Cerebellar cortex (tissue), 1 donor: ENCODE measurements at places on chromosomes 12 and 14.

GRCh38 chr12:43578782-43579181, 26.8 kb upstream of the ADAMTS20 start:
- DNase-seq = no peak

- no peak for DNase-seq
Measured at GRCh38 chr14:68663385-68664076, 129.3 kb downstream of the ZFP36L1 start.

- no peak for DNase-seq
Measured at GRCh38 chr12:21678959-21679358, 21.3 kb upstream of the LDHB start.

GRCh38 chr14:103846543-103847450, 578 bp downstream of the PPP1R13B start:
- peak; percentile 53 for DNase-seq

- peak; percentile 27 for DNase-seq
Measured at GRCh38 chr12:121579190-121579791, 1.5 kb downstream of the KDM2B start.

GRCh38 chr14:23434488-23435222, 805 bp downstream of the MYH7 start:
- DNase-seq = no peak

DNA sequence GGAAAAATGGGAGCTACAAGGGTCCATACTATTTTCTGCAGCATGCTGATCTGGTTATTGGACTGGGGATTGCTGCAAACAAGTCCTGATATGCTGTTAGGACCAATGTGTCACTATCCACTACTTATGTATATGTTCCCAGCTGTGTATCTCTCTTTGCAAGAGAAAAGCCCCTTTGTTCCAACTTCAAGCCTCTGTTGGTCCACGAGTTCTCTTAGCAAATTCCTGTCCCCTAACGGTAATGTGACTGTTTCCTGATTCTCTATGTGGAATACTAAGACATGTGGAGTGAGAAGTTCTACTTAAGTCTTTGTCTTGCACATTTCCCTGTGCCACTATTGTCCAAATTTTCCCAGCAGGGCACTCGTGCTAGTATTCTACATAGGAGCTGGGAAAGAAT, 557.7 kb downstream of the FSCB start:
- DNase-seq = no peak

GRCh38 chr12:54228471-54228870, 39.7 kb upstream of the SMUG1 start:
- DNase-seq = peak; percentile 39

DNA sequence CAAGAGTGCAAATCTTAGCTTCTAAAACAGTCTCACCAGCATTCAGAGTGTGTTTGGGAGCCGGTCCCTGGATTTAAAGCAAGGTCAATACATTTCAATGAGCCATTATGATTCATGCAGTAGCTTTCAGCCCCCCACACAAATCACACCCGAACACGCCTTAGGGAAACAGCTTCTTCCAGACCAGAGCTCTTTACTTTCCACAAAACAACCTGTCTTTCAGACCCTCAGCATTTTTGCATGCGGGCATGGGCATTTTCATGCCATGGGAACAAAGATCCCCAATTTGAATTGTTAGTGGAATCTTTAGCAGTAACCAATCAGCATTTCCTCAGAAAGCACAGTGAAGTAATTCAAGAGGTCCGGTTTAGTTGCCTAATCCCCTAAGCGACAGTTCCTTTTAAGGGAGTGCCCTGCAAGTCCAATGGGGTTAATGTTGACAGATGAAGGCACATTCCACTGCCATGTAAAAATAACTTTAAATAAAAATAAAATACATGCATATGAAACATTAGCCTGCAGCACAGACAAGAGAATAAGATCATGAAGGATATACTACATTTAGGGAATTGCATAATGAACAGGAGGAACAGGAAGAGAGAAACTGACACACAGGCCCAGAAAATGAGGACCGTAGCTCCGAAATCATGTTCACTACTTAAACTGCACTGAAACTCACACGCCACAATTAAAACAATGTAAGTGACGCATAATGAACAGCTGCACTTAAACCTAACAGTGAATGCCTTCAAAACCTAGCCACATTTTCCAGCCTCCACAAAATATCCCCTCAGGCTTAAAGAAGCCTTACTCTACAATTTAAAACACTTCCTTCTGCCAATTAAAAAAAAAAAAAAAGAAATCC, 4.0 kb downstream of the VPS37B start:
- no peak for DNase-seq

DNA sequence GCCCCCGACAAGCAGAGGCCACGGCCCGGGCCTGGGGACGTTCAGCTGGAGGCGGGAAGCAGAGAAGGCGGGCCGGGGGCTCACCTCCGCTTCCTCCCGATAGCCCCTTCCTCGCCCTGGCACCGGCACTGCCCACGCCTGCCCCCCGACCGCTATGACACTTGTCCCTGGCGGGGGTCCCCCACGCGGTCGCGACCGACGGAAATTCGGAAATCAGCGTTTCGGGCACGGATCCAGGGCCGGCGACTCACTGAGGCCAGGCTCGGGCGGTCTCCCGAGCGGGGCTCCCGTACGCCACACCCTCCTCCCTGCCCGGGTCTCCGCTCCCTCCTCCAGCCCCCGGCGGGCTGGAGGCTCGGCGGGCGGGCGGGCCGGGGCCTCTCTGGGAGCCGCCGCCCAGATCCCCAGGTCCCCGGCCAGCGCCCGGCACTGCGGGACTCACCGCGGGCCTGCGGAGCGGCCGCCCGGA, 581 bp downstream of the PITPNM2 start:
- DNase-seq = no peak

GRCh38 chr12:95143621-95144205, 70.3 kb upstream of the NR2C1 start:
- no peak for DNase-seq

- no peak for DNase-seq
Measured at GRCh38 chr12:47350062-47350408, 270.3 kb upstream of the AMIGO2 start.

GRCh38 chr12:73445658-73446324, 1091.8 kb upstream of the ATXN7L3B start:
- DNase-seq = no peak

DNA sequence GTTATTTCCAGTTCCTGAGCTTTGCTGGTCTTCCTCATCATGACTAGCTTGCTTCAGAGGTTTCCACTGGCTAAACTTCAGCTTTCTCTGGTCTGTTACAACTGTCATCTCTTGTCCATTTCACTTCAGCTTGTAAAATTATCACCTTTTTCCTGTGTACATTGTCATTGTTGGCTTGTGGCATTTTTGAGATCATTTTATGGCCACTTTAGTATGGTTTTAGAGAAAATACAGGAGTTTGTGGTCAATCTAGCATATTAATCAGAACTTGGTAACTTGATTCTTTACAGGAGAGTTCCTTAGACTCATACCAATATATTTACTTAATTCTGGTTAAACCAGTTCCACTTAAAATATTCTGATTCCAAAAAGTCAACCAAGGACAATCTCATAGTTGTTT, 235.9 kb upstream of the KITLG start:
- DNase-seq = no peak

GRCh38 chr12:46256942-46257341, 11.9 kb downstream of the SLC38A1 start:
- DNase-seq = no peak

GRCh38 chr14:104659764-104660523, 29.5 kb upstream of the INF2 start:
- no peak for DNase-seq

DNA sequence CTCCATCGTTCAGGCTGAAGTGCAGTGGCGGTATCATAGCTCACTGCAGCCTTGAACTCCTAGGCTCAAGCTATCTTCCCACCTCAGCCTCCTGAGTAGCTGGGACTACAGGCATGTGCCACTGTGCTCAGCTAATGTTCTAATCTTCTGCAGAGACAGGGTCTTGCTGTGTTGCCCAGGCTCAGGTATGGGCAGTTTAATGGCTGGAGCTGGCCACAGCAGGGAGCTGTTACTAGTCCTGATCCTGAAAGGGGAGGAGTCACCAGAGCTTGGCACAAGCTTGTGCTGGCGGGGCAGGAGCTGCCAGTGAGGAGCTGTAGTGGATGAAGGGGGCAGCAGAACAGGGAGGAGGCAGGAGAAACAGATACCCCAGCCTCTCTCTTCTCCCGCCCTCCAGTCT, 10.6 kb downstream of the TMEM120B start:
- DNase-seq = no peak

DNA sequence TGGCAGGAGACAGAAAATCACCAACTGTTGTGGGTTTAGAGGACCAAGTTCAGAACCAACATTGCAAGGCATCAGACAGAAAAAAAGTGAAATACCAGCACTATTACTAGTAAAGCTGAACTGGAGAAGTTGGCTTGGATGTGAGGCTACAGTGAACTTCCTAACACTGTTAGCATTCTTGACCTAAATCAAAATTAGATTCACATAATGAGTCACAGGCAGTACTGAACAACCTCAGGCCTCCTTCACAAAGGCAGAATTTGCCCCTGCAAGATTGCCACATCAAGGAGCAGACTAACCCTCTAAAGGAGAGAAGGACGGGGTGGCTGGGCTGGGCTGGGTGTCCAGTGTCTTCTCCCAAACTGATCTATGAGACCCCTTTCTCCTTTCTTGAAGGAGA, 539.7 kb downstream of the SNAPC1 start:
- no peak for DNase-seq

DNA sequence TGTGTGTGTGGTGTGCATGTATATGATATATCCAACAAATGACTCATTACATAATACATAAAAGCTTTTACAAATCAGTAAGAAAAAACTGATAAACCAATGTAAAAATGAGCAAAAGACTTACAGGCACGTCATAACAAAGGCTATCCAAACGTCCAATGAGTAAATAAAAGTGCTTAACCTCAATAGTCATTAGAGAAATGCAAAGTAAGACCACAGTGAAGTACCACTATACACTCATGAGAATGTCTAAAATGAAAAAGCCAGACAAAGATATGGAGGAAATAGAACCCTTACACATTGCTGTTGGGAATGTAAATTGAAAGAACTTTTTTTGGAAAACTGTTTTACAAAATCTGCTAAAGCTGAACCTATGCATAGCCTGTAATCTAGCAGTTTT, 7.8 kb downstream of the ABCD2 start:
- DNase-seq = peak; percentile 25

GRCh38 chr12:109247831-109248654, 61.0 kb downstream of the FOXN4 start:
- DNase-seq = no peak

DNA sequence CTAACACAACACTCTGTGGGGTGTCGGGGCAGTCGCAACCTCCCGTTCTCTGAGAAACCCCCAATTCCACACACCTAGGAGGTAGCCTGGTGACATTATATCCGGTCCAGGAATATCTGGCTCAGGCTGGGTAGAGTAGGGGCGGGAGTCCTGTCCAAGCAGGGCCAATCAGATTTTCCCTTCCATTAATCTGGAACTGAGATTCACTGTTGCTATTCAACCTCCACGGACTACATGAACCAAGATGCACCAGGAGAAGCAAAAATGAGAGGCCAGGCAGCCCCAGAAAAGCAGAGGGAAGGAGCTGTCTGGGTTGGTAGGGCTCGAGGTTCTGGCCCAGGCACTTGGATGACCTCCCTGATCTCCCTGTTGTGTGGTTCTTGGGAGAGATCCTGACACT, 51.0 kb downstream of the NINJ2 start:
- DNase-seq = no peak

DNA sequence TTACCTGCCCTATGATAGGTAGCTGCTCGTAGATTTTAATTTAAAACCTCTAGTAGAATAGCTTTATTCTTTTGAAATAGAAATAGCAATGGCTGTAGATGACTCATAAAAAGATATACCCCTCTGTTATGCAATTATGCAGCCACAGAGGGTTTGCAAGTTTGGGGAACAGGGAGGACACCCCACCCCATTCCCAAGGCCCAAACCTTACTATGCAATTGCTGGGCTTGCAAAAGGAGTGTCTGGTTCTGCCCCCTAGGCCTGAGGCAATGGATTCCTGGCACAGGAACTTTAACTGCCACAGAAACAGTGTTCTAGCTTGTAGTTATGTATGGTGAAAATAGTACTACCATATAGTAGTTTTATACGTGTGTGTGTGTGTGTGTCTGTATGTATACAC, 403.3 kb downstream of the ADAMTS20 start:
- no peak for DNase-seq

DNA sequence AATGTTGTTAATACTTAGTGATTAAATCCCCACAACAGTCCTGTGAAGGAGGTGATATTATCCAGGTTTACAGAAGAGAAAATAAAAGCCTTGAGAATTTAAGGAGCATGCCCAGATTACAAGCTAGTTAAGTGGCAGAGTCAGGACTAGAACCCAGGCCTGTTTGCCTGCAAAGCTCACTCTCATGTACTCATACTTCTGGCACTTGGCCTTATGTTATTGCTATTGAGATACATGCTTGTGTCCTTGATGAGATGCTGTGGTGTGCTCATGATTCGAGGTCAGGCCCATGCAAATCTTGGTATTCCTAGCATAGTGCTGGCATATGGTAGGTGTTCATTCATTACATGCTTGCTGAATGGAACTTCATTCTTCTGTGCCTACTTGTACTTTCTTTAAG, 7.6 kb upstream of the EID3 start:
- no peak for DNase-seq

DNA sequence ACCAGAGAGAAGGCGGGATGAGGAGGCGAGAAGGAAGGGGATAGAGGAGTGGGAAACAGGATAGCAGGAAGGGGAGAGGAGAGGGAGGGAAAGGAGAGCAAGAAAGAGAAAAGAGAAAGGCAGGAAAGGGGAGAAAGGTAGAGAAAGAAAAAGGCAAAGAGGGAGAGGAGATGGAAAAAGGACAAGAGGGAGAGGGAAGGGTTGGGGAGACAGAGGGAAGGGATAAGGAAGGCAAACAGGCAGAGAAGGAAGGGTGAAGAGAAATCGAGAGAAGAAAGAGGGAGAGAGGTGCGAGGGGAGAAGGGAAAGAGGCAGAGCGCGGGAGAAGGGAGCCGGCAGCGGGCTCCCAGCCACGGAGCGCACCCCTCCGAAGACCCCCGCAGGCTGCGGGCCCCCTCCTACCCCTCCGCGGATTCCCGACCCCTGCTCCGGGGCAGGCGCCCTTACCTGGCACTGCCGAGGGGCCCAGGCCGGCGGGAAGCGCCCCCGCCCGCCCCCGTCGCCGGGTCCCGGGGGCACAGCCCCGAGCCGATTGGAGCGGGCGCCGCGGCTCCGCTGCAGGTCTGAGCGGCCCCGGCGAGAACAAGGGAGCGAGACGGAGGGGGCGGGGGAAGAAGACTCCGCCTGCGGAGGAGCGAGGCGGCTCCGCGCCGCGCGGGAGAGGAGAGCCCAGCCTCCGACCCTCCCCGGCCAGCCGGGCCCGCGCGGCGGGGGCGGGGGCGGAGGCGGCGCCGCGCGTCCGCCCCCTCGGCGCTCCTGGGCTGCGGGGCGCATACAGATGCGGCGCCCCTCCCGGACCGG, at the start of gene CDH24:
Gene CDH24 (minus strand): TSS at position 565 of the 801 bp plus-strand sequence. CDS start 1,787 bp downstream, outside the sequence.
- DNase-seq = peak; percentile 61

- DNase-seq = no peak
Measured at GRCh38 chr12:16187660-16188059, 89.8 kb downstream of the SLC15A5 start.

DNA sequence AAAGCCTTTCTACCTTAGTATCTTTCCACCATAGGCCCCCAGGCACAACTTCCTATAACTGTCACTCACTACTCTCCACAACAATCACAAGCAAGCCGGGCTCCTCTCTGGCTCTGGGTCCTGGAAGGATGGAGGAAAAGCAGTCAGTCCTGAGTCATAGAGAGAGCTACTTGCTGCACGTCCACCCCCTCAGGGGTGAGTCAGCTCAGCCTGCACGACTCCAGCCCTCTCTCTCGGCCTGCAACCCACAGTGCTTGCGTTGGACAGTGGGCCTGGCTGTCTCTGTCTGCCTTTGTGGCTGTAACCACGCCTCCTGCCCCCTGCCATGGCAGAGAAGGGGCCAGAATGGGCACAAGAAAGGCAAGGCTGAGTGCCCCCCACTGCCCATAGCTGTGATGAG, 154.1 kb upstream of the FKBP4 start:
- DNase-seq = no peak
